ENCODE measurements at places on chromosomes 12 and 14.

- peak; percentile 54 for DNase-seq
Observed at GRCh38 chr12:1935700-1936378, 17.4 kb upstream of the CACNA2D4 start.

DNA sequence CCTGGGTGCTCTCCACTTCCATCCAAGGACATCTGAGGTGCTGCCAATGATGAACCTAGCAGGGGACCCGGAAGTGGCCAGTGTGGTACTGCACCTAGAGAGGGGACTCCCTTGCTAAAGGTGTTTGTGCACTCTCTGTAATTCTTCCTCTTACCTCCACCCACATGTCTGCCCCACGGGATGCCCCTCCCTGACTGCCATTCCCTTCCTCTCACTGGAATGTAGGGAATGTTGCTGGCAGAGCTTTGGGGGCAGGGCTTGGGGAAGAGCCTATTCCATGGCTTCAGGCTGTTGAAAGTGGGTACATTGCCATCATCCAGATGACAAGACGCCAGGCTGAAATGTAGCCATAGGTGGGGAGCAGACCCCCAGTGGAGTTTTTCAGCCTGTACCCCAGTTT, 153.2 kb downstream of the SMOC1 start:
- DNase-seq = no peak

DNA sequence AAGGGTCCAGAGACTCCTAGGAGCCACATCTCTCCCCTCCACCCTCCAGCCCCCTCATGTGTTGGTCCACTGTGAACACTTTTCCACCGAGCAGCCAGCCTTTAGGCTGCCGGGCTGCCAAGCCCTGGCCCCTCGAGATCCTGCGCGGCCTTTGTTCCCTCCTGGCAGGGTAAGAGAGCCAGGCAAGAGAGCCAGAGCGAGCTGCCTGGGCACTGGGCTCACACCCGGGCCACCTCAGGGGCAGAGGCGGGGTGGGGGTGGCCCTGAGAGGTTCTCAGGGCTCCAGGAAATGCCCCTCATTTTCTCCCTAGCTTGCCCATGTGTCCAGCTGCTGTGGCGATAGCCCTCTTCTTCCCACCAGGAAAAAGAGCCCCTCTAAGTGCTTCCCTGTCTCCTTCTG, 44.8 kb downstream of the LTBP2 start:
- DNase-seq = no peak

GRCh38 chr14:76753541-76754198, 7.6 kb upstream of the VASH1 start:
- DNase-seq = no peak

- no peak for DNase-seq
Observed at GRCh38 chr14:93308686-93309345, 24.0 kb downstream of the BTBD7 start.

- no peak for DNase-seq
Observed at GRCh38 chr14:51682411-51682810, 30.7 kb downstream of the FRMD6 start.

- DNase-seq = peak; percentile 80
Observed at GRCh38 chr12:123271001-123271668, 521 bp downstream of the CDK2AP1 start.

- no peak for DNase-seq
Observed at GRCh38 chr14:50116966-50117365, 594 bp upstream of the VCPKMT start.

GRCh38 chr14:103074729-103075367, 9.2 kb upstream of the LBHD2 start:
- no peak for DNase-seq

DNA sequence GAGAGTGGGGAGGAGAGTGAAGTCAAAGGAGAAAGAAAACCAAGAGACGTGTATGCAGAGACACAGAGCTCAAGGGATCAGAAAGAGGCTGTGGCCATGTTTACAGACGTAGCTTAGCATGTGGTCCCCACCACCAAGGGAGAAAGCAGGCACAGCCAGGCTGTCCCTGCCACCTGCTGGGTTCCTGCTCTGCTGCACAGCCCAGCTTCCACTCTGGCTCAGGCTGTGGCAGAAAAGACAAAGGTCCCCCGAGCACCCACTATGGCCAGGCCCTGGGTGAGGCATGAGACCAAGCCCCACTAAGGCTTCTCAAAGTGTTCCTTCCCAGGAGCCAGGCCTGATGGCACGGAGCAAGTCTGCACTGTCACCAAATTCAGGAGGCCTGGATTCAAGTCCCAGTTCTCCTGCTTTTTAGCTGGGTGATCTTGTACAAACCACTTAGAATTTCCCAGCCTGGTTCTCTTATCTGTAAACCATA, 25.9 kb upstream of the COL2A1 start:
- no peak for DNase-seq

- DNase-seq = no peak
Observed at GRCh38 chr12:110758922-110759321, 16.2 kb upstream of the PPP1CC start.

DNA sequence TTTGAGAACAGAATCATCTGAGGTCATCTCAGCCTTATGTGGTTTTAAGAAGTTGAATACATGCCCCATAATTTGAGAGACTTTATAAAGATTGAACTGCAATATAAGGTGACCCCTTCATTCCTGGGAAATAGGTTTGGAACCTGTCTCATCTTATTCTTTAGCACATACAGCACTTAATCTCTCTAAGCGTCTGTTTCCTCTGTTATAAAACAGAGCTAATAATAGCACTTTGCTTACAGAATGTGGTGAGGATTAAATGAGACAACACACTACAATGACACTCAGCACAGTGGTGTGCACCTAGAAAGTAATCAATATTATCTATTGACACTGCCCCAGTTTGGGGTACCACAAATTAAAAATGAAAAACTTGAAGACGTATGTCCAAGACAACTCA, 102.1 kb downstream of the DUSP6 start:
- no peak for DNase-seq

DNA sequence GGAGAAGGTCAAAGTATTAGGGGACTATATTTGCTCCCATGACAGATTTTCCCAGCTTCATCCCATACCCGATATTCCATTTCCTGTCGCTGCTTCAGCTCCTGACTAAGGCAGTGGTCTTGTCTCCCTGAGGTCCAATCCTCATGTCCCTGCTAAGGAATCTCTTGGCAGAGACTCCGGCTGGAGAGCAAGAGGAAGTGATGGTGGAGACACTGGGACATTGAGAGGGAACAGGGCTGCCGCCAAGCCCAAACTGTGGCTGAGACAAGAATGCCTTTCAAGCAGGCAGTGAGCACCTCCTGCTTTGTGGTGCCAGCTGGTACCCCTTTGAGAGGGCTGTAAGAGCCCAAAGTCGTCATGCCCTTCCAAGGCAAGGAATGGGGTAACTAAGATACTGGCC, 5.5 kb downstream of the SP7 start:
- no peak for DNase-seq

- no peak for DNase-seq
Observed at GRCh38 chr12:38689195-38689594, 216.2 kb downstream of the CPNE8 start.

- no peak for DNase-seq
Observed at GRCh38 chr12:43988838-43989560, 153.1 kb downstream of the TMEM117 start.

GRCh38 chr14:93880021-93880820, 46.9 kb upstream of the FAM181A start:
- no peak for DNase-seq

DNA sequence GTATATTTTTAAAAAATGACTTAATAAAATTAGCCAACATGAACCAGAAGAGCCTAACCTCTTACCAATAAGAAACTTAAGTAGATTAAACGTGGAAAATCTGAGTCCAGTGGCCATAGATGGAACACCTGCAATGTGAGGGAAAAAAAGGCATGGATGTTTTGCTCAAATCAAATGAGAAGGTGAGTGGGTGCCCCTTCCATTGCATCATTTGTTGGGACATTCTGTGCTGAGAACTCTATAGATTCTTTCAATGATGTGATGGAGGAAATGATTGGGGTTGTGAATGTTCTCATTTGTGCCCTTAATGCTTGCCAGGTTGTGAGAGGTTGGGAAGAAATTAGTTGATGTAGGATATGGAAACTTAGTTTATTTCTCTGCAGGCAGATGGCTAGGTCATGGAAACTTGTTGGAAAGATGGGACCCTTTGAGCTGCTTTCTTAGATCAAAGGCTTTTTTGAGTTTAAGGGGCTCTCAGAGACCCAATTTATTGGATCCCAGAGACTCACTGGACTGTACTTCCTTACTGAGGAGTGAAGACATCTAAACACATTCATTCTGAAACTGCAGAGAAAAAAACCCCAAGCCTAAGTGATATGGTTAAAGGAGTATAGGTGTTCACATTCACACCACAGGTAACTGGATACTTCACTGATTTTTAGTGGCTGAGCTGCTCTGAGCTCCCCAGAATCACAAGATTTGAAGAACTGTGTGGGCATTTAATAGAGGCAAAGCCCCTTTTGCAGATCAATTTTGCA, 95.9 kb downstream of the DACT1 start:
- no peak for DNase-seq

DNA sequence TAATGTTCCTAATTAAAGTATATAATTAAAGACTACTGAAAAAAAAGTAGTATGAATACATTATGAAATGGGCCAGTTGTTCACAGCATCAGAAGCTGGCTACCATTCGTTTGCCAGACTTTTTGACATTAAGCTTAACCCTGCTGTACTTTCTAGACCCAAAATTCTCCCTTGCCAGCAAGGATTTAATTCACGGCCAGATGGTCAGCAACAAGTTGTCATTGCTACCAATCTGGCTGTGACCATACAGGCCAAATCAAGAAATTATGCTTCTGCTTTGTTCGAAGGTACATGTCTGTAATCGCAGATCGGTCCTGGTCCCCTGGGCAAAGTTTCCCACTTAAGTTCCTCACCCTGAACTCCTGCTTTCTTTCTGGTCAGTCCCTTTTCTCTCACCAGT, 217.7 kb upstream of the ATXN7L3B start:
- no peak for DNase-seq

DNA sequence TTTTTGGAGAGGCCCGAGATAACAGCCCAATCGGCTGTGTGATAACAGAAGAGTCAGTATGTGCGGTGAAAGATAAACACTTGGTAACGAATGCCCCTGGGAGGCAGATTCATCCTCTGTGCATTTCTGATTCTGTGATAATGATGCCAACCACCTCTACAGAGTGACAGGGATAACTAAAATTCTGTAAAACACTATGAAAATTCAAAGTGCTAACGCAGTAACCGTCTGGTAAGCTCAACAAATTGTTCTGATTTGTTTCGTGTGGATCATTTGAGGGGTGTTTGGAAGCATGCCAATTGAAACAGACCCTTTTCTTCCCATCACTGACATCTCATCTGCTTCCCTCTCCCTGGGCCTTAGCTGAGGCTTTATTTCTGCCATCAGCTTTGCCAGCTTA, 76.3 kb downstream of the ESR2 start:
- no peak for DNase-seq

DNA sequence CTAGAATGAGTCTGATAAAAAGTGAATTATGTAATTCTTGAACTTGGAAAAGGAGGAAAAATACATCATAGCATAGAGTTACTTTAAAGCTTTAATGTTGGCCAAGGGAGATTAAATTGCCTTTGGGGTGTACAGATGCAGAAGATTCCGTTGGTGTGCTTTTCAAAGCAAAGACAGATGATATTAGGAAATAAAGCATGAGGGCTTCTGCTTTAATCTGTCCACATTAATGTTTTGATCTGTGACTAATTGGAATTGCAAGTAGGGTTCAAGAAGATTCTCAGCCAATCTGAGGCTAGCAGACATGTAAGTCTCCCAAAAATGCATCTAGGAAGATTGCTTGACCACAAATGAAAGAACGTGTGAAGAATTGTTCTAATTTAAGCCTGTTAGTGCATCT, 35.2 kb downstream of the LGR5 start:
- DNase-seq = no peak

DNA sequence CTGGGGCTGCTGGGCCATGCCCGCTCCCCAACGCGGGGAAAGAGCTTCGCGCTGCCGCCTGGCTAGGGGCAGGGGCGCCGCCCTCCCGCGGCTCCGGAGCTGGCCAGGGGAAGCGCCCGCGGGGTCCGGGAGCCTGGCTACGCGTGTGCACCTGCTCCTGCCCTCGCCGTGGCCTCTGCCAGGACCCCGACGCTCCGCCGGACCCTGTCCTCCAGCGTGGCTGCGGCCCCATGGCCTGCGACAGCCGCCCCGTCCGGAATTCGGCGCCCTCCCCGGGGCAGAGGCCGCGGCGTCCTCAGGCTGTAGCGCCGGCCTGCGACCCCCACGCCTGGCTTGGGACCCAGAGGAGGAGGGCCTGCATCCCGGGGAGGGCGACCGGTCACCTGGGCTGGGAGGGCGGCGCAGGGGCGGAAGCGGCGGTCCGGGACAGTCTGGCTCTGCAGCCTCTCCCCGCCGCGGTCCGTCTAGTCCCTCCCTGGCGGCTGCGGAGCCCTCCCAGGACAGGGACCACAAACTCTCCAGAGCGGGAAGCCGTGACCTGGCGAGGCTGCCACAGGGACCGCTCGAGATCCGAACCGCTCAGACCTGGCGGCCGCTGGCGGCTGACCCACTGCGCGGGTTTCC, 85.6 kb downstream of the ALG10 start:
- no peak for DNase-seq

GRCh38 chr12:29752121-29752520, 31.6 kb downstream of the TMTC1 start:
- DNase-seq = no peak

GRCh38 chr12:67804168-67804567, 155.6 kb downstream of the DYRK2 start:
- DNase-seq = no peak

DNA sequence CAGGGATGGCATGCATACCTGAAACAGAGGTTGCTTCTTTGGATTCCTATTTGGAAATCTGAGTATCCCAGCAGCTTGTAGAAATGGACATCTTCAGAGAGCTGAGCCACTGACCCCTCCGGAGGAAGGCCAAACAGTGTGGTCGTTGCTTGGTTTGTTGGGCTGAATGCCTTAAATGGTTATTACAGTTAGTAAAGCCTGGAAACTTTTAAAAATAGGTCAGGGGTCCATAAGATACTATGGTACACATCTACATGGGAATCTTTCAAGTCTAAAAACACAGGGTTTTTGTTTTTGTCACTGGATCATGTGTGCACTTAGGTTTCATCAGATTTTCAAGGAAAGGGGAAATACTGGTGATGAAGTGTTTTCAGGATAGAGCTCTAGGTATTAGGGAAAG, 7.7 kb downstream of the DYRK2 start:
- DNase-seq = no peak

DNA sequence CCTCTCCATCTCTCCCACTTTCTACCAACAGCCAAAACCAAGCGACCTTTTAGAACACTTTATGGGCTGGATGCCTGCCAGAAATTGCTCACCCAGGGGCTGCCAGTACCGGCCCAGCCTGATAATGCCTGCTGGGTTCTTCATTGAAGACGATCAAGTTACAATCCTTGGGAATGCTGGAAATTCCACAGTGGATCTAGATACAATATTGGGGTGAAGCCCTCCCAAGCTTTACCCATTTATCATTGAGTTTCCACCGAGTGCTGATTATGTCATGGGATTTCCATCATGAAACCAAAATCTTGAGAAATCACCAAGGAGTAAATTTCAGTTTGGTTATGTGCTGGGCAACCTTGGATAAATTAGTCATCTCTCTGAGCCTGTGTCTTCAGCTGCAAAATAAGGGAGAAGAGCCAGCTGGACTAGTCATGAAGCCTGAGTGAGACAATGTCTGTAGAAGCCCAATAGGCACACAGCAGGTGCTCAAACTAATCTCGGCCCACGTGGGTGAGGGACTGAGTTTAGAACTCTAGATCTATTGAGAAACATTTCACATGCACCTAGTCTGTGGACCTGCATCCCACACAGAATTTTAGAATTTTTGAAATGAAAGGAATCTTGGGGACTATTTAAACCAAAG, 75.5 kb upstream of the CLMN start:
- no peak for DNase-seq

- no peak for DNase-seq
Observed at GRCh38 chr12:11886339-11886738, 184.4 kb upstream of the BCL2L14 start.

- no peak for DNase-seq
Observed at GRCh38 chr12:110845339-110845682, 1.5 kb upstream of the CCDC63 start.

All from type B pancreatic cell (in vitro differentiated cells).